ENCODE measurements at places on chromosomes 5 and 9. TPM values are rescaled to one million over a fixed set of nuclear protein-coding genes. Genes with fewer than 3 reads are reported as not detected.

The SMAD5 gene
- 54.3 TPM for total RNA-seq

The VCAN gene
- 384 TPM for total RNA-seq

The IFNB1 gene
- not detected for total RNA-seq

The RIGI gene
- 9.4 TPM for total RNA-seq

The TXNDC8 gene
- not detected for total RNA-seq
